ENCODE measurements at places on chromosomes 16 and 17.

DNA sequence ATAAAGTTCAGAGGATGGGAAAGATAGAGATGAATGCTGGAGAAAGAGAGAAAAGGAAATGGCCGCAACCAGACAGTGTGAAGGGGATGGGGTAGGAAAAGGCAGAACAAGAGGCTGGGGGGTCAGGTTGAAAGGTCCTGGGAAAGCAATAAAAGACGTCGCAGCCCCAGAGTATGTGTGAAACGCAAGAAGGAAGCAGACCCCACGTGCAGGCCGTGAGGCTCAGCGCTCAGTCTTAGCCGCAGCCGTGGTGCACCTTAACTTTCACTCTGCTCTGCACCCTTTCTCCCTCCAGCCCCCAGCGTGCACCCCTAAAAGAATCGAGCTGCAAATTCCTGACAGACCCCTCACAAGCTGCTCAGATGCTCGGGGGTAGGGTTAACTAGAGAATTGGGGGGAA is 1.9 kb downstream of the DNAH17 start:
- no peak for DNase-seq

DNA sequence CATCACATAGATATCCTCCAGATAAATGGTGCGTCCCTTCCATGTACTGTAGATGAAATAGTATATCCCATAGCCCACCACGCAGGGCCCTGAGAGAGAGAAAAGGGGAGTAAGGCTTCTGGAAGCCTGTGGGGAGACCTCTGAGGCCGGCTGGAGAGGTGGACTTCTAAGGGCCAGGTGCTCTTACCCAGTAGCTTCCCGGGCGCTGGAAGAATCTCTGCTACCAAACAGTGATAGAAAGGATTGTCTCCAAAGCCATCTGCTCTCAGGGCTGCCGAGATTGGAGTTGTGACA is 718 bp downstream of the SAT2 start:
- no peak for DNase-seq

DNA sequence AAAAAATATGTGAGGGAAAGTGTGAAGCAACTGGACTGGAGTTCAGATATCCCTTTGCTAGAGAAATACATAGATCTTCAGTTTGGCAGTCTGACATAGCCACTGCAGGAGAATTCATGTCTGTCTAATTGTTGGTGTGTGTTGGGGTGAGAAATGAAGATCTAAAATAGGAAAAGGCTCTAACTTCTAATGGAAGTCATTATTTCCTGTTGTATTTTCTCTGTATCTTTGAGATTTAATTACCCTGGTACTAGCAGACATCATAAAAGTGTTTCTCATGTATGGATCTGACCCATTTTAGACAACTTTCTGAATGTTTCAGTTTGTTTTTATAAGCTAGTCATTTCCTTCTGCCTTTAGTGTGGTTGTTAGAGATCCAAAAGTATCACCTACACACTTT is 128.3 kb downstream of the NLK start:
- no peak for DNase-seq

- DNase-seq = no peak
Measured at GRCh38 chr17:62933501-62934385, 32.3 kb upstream of the TANC2 start.

DNA sequence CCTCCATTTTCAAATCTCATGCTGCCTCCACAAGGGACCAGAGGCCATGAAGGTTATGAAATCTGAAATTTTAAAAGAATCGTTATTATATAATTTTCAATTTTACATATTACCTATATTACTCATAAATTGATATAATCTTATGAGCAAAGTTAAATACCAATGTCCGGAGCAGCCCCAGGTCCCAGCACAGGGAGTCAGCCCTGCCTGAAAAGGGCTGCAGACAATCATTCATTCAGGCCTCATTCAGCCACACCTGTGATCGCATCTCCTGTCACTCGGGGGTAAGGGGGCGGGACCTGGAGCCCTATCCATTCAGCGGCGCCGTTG is 172.5 kb downstream of the AHSP start:
- DNase-seq = no peak

- no peak for DNase-seq
Measured at GRCh38 chr17:10119203-10120108, 79.0 kb downstream of the GAS7 start.

DNA sequence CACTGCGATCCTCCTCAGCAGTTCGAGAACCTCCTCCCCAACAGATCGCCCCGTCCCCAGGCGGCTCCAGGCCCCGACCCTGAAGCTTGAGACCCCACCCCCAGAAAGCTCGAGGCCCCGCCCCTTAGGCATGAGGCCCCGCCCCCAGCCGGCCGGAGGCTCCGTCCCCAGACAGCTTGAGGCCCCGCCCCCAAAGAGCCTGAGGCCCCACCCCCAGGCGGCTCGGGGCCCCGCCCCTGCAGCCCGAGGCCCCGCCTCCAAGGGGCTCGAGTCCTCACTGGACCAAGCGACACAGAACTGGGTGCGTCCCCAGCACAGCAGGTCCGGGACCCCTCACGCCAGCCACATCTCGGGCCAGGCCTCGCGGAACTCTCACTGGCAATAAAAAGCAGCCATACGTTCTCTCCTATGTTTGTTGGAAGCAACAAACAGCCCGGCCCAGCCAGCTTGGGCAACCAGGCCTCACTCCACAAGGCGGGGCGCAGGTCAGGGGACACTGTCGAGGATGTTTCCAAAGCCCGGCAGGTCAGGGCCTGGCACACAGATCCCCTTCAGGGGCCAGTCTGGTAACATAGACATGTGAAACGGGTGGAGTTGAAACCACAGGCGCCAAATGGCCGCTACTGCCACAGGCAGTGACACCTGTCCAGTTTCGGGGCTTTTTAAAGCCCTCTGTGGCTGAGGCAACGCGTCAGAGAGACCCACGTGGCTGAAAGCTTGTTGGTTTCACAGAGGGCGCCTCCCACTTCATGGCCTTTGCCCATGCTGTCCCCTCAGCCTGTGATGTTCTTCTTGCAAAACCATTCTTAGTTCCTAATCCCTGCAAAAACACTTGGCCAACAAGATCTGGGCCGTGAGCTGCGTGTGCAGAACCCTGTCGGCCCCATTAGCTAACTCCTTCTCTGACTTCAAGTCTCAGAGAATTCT is 224.2 kb downstream of the PARN start:
- DNase-seq = peak; percentile 32

- peak; percentile 47 for DNase-seq
Measured at GRCh38 chr17:42221886-42222745, 27.8 kb upstream of the GHDC start.

GRCh38 chr17:75087558-75088453 is at the start of gene SLC16A5:
SLC16A5 (plus strand) TSS chr17:75087954; CDS start chr17:75093637, 5,683 bp downstream.
- peak; percentile 57 for DNase-seq

- no peak for DNase-seq
Measured at GRCh38 chr16:89170346-89171215, 967 bp upstream of the CDH15 start.

DNA sequence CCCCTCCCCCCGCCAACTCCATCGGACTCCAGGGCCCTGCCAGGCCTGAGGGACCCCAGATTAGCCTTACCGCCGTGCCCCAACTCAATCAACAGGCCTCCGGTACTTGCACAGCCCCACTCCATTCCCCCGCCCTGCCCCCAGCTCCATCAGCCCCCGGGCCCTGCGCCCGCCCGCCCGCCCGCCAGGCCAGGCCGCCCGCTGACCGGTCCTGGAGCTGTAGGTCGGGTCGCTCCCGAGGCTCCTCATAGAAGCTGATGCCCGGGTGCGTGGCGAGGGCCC is 308 bp downstream of the GTF3C1 start:
- no peak for DNase-seq

GRCh38 chr17:61289408-61290385 is 109.9 kb upstream of the TBX2 start:
- DNase-seq = no peak

GRCh38 chr17:38799501-38800236 is at the start of gene PIP4K2B:
PIP4K2B (minus strand) TSS chr17:38799556; CDS start chr17:38799424, 132 bp downstream.
- DNase-seq = peak; percentile 96

DNA sequence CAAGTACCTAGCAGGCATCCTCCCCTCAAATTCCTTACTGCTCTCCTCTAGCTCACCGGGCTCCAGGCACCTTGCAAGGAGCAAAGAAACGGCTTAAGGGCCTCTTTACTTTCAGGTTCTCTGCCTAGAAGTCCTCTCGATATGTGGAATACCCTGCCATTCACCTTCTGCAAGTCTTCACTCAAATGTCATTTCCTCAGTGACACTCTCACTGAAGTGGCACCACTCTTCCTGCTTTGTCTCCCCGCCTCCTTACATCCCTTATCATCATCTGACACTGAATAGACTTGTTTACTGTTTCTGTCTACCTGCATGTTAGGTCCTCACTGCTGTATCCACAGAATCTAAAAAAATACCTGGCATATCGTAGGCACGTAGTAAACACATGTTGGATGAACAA is 947 bp downstream of the SLC7A6OS start:
- no peak for DNase-seq

GRCh38 chr16:27726621-27727261 is 176.8 kb downstream of the KATNIP start:
- DNase-seq = no peak

DNA sequence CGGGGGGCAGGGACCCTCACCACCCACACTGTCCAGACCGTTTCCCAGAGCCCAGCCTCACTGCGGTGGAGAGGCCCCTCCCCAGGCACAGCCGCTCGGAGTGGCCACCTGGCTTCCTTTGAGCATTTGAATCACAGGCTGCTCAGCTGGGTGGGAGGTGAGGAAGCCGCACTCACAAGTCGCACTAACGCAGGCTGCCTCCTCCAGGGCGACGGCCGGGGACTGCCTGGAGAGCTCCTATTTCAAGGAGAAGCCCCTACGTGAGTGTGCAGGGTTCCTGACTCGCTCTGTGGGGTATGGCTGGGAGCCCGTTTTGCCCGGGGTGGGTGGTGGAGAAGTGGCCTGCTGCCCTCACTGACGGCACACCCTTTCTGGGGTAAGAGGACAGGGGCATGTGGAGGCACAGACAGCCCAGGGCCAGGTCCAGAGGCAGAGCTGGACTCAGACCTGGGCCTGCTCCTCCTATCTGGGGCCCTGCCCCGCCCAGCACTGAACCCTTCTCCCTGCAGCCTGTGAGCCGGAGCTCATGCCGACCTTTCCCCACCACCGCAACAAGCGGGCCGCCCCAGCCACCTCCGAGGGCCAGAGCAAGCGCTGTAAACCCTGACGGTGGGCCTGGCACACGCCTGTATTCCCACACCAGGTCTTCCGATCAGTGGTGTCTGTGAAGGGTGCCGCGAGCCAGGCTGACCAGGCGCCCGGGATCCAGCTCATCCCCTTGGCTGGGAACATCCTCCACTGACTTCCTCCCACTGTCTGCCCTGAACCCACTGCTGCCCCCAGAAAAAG is 6.2 kb downstream of the SPATA2L start:
- DNase-seq = no peak
